SK-N-SH (cell line): ENCODE measurements at places on chromosomes 6 and 20.

DNA sequence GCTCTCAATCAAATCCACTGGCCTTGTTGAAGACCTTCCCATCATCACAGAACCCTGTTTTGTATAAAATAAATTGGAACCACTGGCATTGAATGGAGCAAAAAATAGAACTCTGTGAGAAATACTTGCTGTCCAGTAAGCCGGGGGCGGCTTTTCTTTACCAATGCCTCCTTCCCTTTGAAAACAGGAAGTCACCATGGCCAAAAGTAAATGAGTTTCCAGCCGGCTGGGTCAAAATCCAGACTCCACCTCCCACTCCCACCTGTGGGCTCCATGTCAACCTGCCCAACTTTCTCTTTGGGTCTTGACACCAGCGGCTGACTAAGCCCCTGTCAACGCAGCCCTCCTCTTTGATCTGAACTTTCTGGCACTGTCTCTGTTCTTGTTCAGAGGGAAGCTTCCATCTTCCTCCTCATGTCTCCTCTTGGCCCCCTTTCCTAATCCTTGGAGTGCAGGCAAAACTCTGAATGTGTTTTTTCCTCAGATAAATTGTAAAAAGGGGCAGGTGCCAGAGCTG lies 95.2 kb downstream of the TFAP2C start:
- H3K27me3 ChIP-seq, result peaks cover 18% of the 10 kb centered on the region
- H3K27ac ChIP-seq, result no peak overlapping the region
- H3K4me1 ChIP-seq, result no peaks in the 10 kb centered on the region

DNA sequence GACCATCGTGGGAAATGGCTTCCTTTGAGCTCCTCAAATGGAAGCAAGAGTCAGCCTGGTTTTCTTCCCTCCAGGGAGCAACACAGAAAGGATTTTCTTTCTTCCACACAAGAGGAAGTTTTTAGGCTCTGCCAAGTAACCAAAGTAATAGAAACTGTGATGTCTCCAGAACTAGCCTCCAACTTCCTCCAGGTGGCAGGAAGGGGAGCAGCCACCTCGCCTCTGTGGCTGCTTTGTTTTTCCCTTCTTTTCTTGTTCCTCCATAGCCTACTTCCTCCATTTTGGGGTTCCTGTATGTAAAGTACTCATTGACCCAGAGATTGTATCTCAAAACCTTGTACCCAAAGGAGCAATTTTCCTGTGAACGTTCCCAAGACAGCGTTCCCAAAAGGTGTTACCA lies 32.7 kb upstream of the CCR6 start:
- H3K4me1 ChIP-seq, result peaks cover 3% of the 10 kb centered on the region; the same call in 1 of the 2 replicates
- H3K36me3 ChIP-seq, result no peaks in the 10 kb centered on the region
- no peak overlapping the region for H3K27ac ChIP-seq
- no peak overlapping the region for H3K4me3 ChIP-seq
- H3K27me3 ChIP-seq, result no peaks in the 10 kb centered on the region

DNA sequence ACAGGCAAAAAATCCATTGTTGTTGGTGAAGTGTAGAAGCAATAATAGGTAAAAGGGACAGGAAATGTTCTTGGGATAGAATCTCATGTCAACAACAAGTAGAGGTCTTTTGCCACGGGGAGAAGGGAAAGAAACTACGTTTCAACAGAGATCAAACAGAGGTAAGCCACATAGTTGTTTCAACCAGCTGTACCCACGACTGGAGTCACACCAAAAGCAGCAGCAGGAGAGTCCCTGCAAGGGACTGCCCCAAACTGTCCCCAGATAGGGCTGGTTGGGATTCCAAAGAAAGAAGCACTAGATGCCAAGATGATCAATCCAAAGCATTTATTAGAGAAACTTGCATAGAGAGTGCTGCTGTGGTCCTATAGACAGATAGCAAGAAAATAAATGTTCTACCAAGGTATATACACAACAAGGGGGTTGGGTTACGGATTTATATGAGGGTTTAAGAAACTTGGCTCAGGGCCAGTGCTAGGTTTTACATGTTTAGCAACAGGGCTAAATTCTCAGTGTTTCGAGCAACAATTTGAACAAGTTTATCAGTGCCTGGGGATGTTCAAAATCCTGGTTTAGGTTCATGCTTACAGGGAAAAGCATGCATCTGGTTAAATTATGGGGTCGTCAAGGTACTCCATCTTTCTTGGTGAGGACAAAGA lies 466.5 kb downstream of the MMUT start:
- no peak overlapping the region for H3K4me3 ChIP-seq
- no peak for DNase-seq
- no peaks in the 10 kb centered on the region for H3K27me3 ChIP-seq
- H3K36me3 ChIP-seq, result no peaks in the 10 kb centered on the region
- H3K4me1 ChIP-seq, result no peaks in the 10 kb centered on the region; the same call in 1 of the 2 replicates
- no peak overlapping the region for H3K27ac ChIP-seq

DNA sequence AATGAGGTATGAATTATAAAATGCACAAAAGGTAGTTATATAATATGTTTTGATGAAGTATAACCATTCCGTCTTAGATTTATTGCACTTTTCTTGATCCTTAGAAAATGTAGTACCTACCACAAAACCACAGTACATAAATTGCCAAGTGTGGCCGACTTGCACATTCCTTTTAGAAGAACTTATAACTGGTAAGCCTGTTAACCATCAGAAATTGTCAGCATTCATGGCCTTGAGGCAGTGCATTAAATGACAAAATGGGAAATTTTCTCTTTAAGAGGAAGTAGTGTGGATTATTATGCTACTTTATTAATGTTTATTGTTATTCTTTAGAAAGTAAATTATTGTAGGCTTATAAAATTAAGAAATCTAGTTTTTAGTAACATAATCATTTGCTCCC lies 29.6 kb downstream of the TAB2 start:
- H3K4me3 ChIP-seq, result no peak overlapping the region
- H3K36me3 ChIP-seq, result 0 out of 2 replicates have a peak, but pooled peaks cover 2% of the 10 kb centered on the region
- peaks cover 2% of the 10 kb centered on the region for H3K4me1 ChIP-seq
- no peaks in the 10 kb centered on the region for H3K27me3 ChIP-seq
